Kidney glomerular epithelial cell (primary cell): ENCODE measurements at places on chromosomes 1 and 21.

GRCh38 chr1:84434801-84435549 is 36.7 kb downstream of the DNASE2B start:
- DNase-seq = peak; percentile 17

- peak; percentile 79 for DNase-seq
Measured at GRCh38 chr1:9294405-9294773, 1.7 kb downstream of the SPSB1 start.

DNA sequence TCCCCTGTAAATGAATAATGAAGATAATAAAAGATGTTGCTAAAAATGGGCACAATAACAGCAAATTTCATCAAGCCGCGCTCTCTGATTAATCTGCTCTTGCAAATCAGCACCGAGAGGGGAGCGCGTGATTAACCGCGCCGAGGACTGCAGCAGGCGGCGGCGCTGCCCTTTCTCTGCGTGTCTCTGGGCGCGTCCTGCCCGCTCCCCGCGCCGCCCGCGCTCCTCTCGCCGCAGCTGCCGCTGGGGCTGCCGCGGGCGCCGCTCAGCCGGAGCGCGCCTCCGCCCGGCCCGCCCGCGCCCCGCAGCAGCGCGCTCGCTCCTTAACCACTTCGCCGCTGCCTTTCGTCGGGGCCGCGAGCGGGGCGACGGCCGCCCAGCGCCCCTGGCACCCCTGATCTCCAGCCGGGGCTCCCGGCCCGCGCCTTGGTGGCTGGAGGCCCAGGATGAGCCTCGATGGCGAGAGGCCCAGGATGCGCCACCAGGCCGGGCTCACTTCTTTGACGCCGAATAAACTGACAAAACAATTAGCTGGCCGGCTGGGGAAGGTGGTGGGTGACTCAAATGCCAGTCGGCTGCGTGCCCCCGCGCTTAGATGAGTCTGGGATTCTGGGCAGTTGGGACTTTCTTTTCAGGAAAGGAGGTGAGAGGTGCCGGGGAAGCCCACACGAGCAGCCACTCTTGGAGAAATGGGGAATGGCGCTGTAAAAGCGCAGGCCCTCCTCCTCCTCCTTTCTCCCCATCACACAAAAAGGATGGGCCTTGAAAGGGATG is 221.4 kb upstream of the PKN2 start:
- DNase-seq = no peak

DNA sequence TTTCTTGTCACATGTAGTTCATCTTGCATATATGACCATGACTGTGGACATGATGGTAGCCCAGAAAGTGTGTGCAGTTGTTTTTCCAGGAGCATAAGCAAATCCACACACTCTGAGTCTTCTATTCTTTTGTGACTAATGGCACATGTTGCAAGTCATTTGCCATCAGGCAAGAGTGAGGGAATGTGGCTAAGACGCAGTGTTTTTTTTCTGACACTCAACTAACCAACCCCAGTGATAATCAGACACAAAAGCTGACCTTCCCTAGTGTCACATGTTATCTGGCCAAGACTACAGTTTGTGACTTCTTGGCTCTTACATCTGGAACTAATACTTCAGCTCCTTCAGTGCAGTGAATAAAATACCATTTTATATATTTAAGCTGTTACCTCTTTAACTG is 108.8 kb downstream of the ITSN1 start:
- no peak for DNase-seq

DNA sequence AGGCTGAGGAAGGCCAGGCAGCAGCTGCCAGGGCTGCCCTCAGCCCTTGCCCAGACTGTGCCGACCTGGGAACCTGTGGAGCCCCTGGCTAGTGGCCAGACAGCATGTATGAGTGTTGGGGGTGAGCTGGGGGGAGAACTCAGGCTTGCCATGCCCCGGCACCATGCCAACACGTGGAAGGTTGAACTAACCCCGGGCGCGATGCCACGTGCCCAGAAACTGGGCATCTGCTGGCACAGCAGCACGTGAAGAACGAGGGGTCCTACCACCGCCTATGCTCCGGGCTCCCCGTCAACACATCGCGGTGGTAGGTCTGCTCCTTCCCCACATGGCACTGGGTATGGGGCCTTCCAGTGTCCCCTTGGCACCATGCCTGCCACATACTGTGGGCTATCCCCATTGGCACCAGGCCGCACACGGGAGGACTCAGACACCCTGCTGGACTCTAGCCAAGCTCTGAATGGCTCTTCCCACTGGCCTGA is 68.7 kb downstream of the CASZ1 start:
- DNase-seq = no peak

- no peak for DNase-seq
Measured at GRCh38 chr1:222031318-222031717, 289.4 kb upstream of the DUSP10 start.

DNA sequence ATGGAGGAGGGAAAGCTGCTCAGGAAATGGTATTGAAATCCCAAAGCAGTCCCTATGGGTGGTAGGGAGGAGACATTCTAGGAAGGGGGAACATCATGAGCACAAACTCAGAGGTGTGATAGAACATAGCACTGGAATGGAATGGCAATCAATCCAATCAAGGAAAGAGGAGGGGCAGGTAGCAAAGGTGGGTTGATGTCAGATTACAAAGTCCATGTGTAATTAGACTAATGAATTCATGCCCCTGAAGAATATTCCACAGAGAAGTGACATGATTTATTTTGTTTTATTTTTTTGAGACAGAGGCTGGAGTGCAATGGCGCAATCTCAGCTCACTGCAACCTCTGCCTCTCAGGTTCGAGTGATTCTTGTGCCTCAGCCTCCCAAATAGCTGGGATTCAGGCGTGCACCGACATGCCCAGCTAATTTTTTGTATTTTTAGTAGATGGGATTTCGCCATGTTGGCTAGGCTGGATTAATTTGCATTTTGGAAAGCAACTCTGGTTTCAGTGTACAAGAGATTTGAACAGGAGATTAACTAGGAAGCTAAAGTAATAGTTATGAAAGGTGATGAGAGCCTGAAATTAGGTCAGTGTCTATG is 36.1 kb downstream of the DEGS1 start:
- no peak for DNase-seq

GRCh38 chr1:18058206-18058921 is 49.2 kb upstream of the IGSF21 start:
- DNase-seq = no peak

- DNase-seq = no peak
Measured at GRCh38 chr1:5994713-5995621, 2.7 kb upstream of the NPHP4 start.

DNA sequence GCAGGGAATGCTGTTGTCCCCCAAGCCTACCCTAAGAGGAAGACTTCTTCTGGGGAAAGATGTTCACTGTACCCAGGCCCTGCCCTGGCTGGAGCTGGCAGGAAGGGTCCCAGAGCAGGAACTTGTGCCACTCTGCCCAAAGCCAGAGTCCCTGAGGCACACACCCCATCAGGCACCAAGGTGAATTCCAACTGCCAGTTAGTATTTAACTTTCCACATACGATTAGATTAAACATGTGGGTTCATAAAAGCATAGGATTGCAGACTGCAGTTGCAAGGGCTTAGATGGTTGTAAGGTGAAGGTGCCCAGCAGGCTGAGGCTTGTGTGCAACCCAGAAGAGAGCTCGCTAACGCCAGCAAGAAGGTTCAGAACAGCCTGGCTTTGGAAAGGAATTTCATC is at the start of gene KCNE2:
TSS of gene KCNE2 (plus strand) at position 274 of the 400 bp plus-strand sequence. CDS start 6,473 bp downstream, outside the sequence.
- DNase-seq = no peak

- DNase-seq = peak; percentile 22
Measured at GRCh38 chr1:192506741-192507155, 68.8 kb upstream of the RGS1 start.

GRCh38 chr1:234065794-234066447 is 161.4 kb downstream of the SLC35F3 start:
- DNase-seq = peak; percentile 37

DNA sequence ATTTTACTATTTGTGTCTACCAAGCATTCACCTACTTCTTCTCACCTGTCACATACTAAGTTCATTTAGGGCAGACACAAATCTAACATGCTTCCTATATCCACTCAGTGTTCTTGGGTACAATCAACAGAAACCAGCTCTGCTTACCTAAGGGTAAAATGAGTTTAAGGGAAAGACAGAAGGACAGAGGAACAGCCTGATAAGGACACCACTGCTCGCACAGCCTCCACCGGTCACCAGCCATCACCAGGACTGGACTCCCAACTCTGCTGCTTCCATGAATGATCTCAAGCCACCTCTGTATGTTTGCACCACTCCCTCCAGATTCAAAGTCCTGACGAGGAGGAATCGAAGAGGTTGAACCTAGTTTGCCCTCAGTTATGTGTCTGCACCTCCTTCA is 72.4 kb downstream of the JAK1 start:
- no peak for DNase-seq

DNA sequence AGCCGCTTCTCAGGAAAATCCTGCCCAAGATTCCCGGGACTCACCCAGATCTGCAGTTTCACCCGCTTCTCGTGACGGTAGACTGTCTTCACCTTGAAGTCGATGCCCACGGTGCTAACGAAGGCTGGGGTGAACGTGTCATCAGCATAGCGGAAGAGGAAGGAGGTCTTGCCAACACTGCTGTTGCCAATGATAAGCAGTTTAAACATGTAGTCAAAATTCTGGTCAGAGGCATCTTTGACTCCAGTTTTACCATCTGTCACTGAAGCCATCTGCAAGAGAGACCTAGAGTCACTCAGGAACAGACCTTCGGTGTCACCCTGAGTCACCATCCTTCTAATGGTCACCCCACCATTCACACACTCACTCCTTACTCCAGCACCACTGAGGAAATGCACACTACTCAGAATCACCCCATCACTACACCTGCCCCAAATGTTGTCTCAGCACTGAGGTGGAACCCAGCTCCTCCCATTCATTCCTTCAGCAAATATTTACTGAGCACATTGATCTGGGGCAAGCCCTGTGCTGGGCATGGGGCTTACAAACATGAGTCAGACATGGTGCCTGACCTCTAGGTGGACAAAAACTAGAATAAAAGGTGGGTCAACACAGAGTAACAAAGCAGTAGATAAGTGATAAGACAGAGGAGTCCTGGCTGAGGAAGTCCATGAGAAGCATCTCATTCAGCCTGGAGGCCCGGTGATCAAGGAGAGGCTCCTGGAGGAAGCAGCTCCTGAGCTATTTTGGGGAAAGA is 13.5 kb downstream of the RAB3B start:
- DNase-seq = no peak

- no peak for DNase-seq
Measured at GRCh38 chr1:104064399-104064798, 314.7 kb downstream of the AMY1C start.

GRCh38 chr1:219442611-219443061 is 170.3 kb downstream of the ZC3H11B start:
- DNase-seq = no peak

GRCh38 chr21:41477641-41478318 is 30.2 kb downstream of the TMPRSS2 start:
- no peak for DNase-seq

- peak; percentile 81 for DNase-seq
Measured at GRCh38 chr1:218658899-218659298, 313.8 kb downstream of the TGFB2 start.

DNA sequence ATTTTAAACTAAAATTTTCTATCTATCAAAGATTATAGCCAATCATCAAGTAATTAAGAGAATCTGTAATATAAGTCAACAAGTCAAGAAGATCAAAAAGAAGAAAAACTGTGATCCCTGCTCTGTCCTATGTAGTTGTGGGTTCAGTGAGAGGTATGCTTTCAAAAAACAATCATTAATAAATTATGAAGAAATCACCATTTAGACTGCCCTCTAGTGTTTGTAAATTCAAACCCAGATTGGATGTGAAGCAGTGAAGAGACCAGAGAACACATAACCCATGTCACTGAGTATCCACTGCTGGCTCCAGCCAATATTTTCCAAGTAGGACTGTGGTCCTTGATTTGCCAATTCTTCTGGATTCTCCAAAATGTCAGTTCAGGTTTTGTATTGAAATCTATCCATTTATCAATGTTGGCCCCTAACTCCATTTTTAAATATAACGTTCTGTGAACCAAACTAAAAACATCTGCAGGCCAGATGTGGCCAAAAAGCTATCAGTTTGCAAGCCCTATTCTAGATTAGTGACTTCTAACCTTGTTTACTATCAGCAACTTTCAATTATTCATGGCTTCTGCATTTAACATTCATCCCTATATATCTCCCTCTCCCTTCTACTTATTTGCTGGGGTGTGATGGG is 467.5 kb upstream of the CXADR start:
- peak; percentile 69 for DNase-seq

DNA sequence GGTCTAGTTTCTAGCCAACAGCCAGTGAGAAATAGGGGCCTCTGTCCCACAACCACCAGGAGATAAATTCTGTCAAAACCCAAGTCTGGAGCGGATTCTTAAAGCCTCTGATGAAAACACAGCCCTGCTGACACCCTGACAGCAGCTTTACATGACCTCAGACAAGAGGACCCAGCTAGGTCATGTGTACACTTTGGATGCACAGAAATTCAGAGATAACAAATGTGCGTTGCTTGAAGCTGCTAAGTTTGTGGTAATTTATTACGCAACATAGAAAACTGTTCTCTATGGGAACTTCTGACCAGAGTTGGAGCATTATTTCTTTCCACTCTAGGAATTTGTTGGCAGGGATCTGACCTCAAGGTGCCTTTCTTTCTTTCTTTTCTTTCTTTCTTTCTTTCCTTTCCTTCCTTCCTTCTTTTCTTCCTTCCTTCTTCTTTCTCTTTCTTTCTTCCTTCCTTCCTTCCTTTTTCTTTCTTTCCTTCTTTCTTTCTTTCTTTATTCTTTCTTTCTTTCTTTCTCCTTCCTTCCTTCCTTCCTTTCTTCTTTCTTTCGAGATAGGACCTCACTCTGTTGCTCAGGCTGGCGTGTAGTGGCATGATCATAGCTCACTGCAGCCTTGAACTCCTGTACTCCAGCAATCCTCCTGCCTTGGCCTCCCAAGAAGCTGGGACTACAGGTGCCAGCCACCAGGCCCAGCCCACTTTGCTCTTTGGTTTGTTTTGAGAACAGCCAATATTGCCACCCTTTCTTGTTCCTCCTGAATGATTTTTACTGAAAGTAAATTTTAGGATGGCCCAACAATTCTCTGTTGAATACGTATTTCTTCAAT is 14.9 kb upstream of the HMGCS2 start:
- no peak for DNase-seq

DNA sequence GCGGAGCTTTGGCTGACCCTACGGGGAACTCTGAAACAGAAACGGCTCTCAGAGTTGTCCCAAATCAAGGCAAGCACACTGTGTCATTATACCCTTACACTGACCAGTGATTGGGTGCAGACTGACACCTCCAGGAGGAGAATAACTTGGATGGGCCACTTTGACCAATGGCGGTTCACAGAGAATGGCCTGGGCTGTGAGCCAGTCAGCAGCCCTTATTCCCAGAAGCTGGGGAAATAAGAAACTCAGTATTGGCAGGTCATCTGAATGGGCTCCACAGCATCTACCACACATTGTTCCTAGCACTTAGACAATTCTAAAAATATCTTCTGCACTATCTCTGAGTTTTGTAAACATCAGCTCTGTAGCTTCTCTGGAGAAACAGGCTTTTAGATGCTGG is 265.2 kb downstream of the ADGRL2 start:
- no peak for DNase-seq

GRCh38 chr1:93615582-93616150 is 66.0 kb downstream of the BCAR3 start:
- DNase-seq = no peak

DNA sequence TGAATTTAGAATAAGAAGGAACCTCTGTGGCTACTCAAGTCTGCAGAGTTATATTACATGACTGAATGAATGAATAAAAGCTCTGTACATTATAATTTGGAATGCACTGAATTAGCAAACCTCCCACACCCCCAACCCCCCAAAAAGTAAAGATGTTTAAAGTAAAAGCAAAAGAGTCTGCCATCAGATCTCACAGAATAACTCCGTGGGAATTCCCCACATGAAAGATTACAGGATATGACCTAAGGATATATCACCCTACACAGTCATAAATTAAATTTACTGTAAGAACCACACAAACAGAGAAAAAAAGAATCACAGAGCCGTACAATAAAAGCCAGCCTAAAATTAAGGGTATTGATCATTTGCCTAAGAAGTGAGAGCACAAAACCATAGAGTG is 587.3 kb downstream of the PTPRC start:
- peak; percentile 22 for DNase-seq
